ENCODE measurements at places on chromosomes 4 and X.

DNA sequence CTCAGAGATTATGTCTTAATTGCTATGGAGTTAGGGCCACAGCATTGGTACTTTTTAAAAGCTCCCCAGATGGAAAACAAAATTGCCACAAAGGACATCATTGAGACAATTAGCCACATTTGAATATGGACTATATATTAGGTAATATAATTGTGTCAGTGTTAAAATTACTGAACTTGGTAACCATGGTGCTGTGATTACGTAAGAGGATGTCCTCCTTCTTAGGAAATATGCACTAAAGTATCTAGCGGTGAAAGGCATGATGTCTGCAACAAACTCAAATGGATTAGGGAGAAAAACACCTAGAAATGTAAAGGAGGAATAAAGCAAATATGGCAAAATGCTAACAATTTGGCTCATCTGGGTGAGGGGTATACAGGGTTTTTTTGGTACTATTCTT lies 89.9 kb upstream of the PAK3 start:
- DNase-seq = no peak

DNA sequence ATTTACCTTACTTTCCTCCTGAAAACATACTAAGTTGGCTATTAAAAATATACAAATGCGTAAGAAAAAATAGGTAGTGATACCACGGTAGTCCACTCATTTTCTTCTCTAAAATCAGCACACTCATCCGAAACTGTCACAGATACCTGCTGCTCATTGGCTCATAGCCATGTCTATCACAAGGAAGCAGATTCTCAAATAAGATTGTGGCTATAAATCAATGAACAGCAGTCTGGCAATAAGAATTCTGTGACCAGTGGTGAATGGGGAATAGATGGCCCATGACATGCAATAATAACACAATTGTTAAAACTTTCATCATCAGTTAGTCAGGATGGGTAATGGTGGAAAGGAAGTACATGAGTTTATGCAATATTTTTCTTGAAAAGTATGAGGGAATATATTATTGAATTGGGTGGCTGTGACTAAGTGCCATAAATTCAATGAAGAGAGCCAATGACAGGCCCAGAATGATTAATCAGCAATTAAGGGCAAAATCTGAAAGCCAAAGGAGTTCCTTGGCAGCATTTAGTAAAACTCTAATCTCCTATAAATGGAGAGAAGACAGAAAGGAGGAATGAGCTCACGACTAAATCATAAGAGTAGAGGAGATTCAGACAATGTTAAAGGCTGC lies 202.3 kb upstream of the NEIL3 start:
- DNase-seq = no peak

GRCh38 chrX:130575831-130576389 lies 174.1 kb downstream of the RBMX2 start:
- peak; percentile 4 for DNase-seq

DNA sequence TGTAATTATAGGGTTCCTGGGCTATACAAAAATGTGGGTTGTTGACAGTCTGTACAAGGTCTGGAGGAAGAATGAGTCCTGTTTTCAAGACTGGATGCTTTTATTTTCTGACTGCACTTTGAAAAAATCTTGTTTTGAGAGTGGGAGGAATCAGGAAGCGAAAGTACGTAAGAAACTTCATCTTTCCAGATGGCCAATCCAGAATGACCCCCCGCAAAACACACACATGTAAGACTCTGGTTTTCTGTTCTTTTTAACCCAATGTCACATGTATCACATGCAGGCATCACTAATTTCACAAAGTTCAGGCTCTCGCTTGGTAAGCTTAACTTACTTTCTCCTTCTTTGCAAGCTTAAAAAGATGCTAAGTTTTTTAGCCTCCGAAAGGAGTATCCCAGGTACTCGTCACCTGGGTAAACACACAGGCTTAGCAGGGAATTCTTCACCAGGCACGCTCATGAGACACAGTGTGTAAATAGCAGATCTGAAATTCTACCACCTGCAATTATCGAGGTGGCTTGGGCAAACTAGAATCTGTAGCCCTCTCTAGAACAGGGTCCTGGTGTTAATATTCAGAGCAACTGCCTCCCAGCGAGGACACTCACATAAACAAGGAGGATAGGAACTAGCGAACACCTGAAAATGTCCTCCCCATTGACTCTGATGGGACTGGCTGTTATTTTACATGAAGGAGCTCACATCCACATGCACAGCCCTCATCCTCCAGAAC lies 90.7 kb downstream of the NSUN7 start:
- DNase-seq = no peak

- no peak for DNase-seq
Observed at GRCh38 chr4:156952078-156952759, 19.4 kb downstream of the PDGFC start.

- no peak for DNase-seq
Observed at GRCh38 chr4:174172274-174172673, 111.2 kb downstream of the FBXO8 start.

DNA sequence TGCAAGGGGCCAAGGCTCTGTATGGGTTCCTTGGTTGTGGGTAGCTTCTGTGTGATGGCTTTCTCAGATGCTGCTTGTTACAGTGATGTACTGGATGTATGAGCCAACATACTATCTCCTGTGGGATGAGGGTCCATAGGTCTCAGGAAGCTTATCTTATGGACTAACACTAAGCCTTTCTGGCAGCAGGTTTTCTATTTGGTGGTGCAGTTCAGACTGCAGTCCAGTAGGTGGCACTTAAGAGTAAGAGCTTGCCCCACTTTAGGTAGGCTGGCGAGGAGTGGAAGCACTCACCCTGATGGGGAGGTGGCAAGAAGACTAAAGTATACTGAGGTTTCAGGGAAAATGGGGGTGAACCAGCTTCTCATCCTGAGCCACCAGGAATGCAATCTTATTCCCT lies 306.7 kb upstream of the MAOA start:
- DNase-seq = no peak

DNA sequence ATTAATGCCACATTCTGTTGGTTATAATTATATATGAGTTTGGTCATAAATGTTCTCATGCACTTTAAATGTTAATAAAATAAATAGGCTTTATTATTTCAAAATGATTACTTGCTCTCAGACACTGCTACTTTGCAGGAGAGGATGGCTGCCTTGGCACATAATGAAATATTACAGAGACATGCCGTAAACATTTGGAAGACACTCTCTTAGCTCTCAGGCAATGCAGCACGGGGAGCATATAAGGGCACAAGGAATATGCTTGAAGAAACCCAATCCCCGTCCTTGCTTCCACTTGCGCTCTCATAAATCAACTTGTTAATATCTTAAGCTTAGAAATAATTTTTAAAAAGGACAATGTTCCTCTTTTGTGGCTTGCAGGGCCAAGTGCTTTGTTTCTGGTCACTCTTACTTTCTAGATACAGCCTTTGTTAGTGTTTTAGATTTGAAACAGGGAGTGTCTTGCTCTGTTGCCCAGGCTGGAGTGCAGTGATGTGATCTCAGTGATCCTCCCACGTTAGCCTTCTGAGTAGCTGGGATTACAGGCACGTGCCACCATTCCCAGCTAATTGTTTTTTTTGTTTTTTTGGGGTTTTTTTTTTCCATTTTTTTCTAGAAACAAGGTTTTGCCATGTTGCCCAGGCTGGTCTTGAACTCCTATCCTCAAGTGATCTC lies 445.0 kb downstream of the SPRY1 start:
- no peak for DNase-seq

GRCh38 chr4:1834047-1834775 lies 21.7 kb downstream of the LETM1 start:
- no peak for DNase-seq

DNA sequence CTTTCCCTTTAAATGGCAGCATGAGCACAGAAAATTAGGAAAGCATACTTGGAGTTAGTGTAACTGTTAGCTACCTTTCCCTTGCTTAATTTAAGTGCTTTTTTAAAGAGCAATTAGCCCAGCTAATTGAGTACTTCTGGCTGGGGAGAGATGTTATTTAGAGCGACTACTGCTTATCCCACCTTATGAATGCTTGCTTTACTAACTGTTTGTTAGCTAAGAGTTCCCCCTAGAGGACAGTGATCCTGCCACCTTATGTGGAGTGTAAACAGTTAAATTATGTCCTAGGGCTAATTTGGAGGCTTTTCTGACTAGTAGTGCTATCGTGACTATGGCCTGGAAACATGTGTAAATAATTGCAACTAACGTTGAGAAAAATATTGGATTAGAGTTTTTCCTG lies 909.4 kb downstream of the FSTL5 start:
- DNase-seq = no peak

- no peak for DNase-seq
Observed at GRCh38 chrX:55450259-55450658, 1.7 kb upstream of the MAGEH1 start.

GRCh38 chr4:80446248-80446647 lies 110.7 kb downstream of the CFAP299 start:
- DNase-seq = no peak

GRCh38 chr4:182832352-182833120 lies 84.7 kb downstream of the DCTD start:
- no peak for DNase-seq

GRCh38 chrX:63919081-63919480 lies 134.1 kb upstream of the ARHGEF9 start:
- DNase-seq = no peak

- DNase-seq = no peak
Observed at GRCh38 chr4:36310793-36311192, 29.4 kb downstream of the DTHD1 start.

DNA sequence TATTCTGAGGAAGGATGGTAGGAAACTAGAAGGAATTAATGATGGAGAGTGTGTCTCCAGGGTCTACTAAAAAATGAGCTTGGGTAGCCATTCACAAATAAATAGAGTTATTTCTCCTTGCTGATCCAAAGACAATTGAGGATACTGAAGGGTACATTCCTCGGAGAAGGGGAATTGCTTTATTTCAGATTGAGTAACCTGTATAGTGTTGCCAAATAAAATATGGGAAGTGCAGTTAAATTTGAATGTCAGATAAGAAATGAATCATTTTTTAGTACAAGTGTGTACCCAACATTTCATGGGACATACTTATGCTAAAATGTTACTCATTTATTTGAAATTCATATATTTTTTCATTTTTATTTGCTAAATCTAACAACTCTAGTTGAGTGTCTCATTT lies 16.0 kb upstream of the VSIG1 start:
- no peak for DNase-seq

GRCh38 chr4:141153751-141154510 lies 20.7 kb upstream of the RNF150 start:
- DNase-seq = no peak

DNA sequence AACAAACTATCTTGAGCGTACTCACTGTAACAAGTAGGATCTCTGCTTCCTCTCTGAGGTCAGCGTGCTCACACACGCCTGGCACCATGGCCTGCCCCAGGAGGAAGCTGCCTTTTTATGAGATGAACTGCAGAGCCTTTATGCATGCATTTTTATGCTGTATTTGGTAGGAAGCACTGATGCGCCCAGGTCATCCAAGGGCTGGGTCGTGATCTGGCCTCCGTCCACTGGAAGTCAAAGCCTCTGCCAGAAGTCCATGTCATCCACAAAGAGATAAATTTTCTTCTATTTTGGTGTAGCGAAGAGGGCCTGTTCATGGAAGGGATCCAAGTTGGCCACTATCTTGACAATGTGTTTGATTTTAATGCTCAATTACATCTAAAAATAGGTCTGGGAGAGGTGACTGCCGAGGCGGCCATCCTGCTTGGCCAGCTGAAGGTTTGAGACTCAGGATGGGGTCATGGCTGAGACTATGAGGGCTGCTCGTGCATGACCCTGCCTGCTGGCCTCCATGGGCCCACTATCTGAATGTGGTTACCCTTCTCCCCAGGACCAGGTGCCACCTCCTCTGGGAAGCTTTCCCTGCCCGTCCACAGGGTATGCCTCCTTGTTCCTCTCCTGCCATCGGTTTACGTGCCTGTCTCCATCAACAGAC lies 50.3 kb downstream of the HTRA3 start:
- DNase-seq = no peak

- no peak for DNase-seq
Observed at GRCh38 chr4:793941-794621, 31.8 kb downstream of the CPLX1 start.

DNA sequence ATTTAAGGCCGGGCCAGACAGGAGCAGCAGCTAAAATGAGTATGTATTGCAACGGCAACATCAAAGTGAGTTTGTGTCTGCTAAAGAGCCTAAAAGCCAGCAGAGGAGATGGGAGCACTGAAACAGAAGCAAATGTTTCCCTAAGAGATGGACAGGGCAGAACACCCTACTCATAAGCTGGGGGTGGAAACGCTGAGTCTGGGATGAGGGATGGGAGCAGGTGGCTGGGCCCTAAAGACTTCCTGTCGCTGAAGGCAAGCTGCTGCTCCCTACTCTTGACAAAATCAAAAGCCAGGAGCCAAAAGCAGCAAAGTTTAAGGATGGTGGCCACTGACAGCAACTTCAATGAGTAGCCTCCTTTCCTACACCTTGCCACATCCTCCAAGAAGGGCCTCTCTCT lies 40.6 kb upstream of the NAP1L5 start:
- no peak for DNase-seq

DNA sequence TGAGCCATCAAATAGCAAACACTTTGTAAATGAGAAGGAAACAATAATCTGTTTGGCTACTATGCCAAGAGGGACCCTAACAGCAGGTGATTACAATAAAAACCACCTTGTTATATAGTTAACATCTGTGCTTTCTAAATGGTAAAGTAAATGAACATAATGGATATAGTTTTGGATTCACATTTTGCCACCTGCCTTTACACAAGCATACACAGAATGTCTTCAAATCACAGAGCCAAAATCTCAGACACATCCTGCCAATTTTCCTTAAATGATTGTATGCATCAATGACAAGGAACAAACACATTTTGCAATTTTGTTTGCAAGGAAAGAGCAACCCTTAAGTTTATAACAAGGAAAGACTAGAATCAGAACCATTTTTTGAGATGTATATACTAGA lies 334.2 kb downstream of the FSTL5 start:
- no peak for DNase-seq

- DNase-seq = no peak
Observed at GRCh38 chr4:1363513-1363912, 16.5 kb downstream of the UVSSA start.

DNA sequence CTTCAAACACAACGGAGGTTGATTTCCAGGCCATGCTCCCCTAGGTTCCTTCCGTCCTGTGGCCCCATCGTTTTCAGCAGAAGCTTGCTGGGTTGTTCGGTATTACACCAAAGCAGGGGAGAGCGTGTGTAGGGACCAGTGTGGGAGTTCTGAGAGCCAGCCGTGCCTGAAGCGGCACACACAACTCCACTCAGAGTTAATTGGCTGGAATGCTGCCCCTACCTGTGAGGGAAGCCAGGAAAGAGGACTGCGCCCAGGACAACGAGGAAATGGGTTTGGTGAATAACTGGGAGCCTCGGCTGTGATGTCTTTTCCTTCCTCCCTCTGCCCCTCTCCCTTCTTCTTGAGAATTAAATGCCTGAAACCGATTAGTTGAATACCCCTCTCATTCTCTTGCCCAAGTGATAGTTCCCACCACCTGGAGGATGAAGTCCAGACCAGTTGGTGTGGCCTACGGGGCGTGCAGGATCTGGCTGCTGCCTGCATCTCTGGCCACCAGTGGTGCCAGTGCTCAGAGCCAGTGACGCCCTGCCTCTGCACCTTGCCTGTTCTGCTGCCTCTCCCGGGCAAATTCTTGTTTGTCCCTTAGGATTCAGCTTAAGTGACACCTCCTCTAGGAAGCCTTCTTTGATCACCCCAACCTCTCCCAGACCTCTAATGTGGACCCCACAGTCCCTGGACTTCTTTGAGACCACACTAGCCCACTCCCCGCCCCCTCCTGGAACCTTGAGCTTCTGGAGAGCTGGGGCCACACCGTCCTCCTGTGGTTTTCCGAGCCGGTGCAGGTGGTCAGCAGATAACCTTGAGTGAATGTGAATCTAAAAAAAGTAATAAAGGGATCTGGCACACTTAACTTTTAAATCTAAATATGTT lies 33.6 kb downstream of the TBC1D14 start:
- DNase-seq = no peak

GRCh38 chr4:95044324-95044837 lies 286.6 kb downstream of the BMPR1B start:
- DNase-seq = no peak

Measured in stimulated activated CD8-positive, alpha-beta memory T cell treated with anti-CD3 and anti-CD28 coated beads, Interleukin-2, amount 100 ng/mL, for 48 hours (primary cell).